Activated naive CD4-positive, alpha-beta T cell (primary cell): ENCODE measurements at places on chromosomes 11 and 22.

GRCh38 chr22:36331306-36331911 is 56.4 kb downstream of the MYH9 start:
- DNase-seq: no peak

DNA sequence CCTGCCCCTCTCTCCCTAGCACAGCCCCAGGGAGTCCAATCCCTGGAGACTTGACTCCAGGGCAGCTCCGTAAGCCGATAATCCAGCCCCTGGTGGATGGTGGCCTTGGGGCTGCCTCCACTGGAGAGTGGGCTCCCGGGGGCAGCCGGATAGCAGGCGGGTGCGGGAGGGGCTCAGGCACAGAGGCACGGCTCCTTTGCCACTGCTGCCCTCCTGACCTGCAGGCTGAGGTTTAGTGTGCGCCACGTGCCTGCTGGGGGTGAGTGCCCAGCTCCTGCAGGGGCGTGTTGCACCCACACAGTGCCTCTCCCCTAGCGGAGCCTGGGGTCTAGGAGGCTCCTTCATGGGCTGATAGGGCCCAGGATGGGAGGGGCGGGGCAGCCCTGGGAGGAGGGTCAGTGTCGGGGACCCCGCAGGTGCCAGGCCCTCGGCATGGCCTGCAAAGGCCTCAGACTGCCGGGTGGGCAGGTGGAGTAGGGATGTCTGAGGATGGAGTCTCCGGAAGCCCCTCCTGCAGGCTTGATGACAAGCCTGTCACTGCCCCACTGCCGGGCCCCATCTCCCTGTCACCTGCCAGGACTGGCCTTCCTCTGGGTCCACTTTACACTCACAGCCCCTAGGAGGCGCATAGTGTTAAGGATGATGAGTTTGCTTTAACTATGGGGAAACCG is 5.6 kb downstream of the DUSP8 start:
- DNase-seq: no peak

DNA sequence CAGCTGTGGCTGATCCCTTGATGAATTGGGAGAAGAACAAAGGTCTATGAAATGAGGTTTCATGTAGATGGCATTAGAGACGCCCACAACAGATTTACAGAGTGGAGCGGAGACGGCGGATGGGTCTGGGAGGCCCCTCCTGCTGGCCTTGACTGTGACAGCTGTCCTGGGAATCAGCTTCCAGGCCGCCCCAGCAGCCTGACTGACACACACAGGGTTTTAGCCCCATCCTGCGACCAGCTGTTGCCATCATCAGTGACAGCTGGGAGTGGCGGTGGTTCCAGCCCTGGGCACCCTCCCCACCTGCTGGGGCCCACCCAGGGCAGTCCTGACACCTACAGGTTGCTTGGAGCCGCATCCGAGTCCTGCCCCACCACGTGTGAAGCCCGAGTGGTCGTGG is 64.0 kb upstream of the PPP6R3 start:
- no peak for DNase-seq

DNA sequence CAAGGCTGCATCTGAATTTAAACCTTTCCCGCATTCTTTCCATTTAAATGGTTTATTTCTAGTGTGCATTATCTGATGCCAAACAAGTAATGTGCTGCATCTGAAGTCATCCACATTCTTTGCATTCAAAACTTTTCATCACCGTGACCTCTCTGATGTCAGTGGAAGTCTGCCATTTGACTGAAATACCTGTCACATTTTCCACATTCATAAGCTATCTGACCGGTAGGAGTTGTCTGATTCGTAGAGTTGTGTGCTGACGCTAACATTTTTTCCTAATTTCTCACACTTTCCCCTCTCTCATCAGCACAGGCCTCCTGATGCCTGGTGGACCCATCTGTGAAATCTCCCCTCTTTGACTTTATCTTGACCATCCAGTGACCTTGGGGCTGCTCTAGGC is 79.9 kb upstream of the BARX2 start:
- no peak for DNase-seq

- DNase-seq: no peak
Measured at GRCh38 chr11:81772166-81772565, 961.5 kb downstream of the FAM181B start.

DNA sequence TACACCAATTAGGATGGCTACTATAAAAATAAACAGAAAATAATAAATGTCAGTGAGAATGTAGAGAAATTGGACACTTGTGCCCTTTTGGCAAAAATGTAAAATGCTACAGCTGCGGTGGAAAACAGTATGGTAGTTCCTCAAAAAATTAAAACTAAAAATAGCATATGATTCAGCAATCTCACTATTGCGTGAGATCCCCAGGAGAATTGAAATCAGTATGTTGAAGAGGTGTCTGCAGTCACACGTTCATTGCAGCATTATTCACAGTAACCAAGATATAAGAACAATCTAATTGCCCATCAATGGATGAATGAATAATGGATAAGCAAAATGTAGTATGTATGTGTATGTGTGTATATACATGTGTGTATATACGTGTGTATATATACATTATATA is 6.8 kb downstream of the OR52N2 start:
- DNase-seq: no peak

- no peak for DNase-seq
Measured at GRCh38 chr11:107819361-107820014, 39.1 kb downstream of the SLC35F2 start.

GRCh38 chr22:38935023-38935422 is 22.4 kb upstream of the APOBEC3A start:
- no peak for DNase-seq
